HFF-Myc (cell line): ENCODE measurements at places on chromosomes 12 and 14.

DNA sequence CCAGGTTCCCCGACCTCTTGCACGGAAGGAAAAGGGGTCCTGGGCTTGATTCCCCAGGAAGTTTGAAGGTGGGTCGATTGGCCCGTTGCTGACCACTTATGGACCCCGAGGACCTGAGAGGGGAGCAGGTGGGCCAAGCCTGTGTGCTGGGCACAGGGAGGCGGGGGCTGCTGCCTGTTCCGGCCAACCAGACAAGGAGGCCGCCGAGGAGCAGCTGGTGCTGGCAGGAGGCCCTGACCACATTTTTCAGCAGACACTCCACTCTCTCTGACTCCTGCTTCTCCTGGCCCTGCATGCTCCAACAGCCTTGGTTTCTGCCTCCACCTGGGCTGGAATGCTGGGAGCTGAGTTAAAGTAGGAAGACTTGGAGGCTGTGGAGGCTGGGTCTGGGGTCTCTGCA lies 42.8 kb downstream of the NOS1 start:
- no peak for DNase-seq

- DNase-seq: no peak
Measured at GRCh38 chr12:69046363-69046762, 113.4 kb upstream of the CPM start.

DNA sequence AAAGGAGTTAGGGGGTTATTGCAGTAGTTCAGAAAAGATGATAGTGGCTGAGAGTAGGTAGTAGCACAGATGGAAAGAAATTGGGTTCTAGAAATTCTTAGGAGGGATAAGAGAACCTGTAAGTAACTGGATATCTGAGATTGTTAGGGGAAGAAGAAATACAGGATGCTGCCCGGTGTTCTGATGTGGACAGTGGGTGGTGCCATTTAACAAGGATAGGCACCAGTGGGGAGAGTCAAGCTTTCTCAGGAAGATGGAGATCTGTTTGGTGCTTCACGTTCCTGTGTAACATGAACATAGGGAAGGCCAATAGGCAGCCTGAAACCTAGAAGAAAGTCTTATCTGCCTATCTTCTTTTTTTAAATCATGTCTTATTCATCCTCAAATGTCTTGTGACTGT lies 245.9 kb downstream of the NPAS3 start:
- peak; percentile 4 for DNase-seq

- DNase-seq: no peak
Measured at GRCh38 chr14:104799244-104800014, 1.5 kb upstream of the ZBTB42 start.

DNA sequence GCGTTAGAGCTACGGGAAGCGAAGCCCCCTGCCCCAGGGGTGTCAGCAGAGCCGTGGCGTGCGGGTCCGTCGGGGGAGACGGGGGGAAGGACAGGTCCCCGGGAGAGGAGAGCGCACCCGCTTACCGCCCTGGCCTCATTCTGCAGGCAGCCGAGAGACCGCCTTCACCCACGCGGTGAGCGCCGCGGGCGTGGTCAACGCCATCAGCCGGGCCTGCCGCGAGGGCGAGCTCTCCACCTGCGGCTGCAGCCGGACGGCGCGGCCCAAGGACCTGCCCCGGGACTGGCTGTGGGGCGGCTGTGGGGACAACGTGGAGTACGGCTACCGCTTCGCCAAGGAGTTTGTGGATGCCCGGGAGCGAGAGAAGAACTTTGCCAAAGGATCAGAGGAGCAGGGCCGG lies 10.5 kb downstream of the WNT5B start:
- no peak for DNase-seq

DNA sequence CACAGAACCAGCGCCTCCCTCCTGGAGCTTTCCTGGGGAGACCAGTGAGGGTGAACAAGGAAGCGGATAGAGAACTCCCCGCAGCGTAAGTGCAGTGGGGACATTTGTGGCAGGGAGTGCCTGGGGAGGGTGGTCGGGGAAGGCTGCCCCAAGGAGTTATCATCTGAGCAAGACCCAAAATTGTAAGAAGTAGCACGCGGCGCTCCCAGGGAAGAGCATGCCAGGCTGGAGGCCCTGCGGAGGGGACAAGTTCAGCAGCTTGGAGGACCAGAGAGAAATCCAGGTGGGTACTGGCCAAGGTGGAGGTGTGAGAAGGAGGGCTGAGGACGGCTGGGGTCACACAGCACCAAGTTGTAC lies 46.2 kb upstream of the RIMBP2 start:
- DNase-seq: no peak

DNA sequence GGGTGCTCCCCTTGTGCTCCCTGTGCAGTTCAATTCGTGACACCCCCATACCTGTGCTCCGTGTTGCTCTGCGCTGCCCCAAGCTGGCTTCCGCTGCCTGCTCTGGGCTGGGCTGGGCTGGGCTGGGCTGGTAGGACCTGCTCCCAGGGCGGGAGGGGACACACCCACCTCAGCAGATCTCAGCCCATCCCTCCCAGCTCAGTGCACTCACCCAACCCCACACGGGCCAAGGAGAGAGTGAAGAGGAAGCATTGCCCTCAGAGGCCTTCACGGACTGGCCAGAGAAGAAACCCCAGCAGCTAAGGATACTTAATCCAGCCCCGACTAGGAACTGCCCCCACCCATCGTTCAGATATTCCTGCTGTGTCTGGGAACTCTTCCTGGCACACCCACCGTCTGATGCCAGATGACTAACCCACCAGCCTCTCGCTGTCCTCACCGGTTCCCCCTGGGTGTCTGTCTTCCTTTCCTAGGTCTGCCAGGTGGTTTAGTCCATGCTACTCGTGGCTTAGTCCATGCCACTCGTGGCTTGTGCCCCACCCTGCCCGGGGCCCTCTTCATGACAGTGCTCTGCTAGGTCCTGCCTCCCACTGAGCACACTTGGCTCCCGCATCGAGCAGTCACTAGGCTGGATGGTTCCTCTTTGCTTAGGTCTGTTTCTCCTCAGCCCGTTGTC lies at the start of gene LPAR5:
LPAR5 (minus strand) TSS at position 104 of the 676 bp plus-strand sequence. CDS start 14,711 bp downstream, outside the sequence.
- DNase-seq: no peak

DNA sequence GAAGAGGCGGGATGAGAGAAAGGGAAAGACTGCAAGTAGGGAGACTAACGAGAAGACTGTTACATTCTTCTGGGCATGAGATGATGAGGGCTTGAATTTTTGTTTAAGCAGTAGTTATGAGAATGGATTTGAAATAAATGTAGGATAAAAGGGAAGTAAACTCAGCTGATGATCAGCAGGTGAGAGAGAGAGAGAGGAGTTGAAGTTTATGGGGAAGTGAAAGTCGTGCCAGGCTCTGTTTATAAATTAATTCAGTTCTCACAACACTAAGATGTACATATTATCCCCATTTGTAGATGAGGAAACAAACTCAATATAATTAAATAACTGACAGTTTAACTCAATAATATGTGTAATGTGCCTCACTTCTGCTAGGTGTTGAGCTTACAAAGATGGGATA lies 170.0 kb upstream of the RMST start:
- DNase-seq: no peak

DNA sequence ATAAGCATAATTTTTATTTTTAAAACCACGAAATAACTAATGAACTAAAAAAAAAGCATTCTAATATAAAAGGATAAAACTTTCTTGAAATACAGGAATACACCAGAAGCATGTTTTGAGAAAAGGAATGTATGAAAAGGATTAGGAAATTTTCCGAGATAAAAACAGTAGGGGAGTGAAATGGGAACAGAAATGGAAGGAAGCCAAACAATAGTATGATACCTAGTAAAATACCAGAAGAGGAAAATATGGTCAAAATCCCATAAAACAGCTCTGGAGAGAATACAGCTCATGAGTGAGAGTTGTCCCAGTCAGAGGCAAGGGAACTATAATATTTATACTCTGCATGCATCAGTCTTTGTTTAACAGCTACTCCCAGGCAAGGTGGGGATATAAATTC lies 1016.2 kb downstream of the SLC6A15 start:
- no peak for DNase-seq

DNA sequence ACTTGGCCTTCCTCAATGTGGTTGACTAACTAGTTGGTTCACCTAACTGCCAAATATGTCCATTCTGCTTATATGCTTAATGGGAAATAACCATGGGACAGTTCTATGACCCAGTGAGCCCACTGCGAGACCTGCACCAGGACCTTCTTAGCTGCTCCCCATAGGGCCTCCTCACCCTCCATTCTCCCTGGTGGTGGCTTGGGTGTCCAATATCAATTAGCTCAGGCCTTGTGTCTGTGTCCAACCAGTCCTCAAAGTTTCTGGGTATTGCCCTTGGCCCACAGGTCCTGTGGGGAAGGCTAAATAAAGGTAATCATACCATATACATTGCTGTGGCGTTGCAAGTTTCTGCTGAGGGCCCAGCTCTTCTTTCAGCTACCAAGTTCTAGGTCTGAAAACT lies 228.2 kb downstream of the PCNX1 start:
- DNase-seq: no peak

- DNase-seq: no peak
Measured at GRCh38 chr12:12353807-12354206, 3.1 kb upstream of the BORCS5 start.

DNA sequence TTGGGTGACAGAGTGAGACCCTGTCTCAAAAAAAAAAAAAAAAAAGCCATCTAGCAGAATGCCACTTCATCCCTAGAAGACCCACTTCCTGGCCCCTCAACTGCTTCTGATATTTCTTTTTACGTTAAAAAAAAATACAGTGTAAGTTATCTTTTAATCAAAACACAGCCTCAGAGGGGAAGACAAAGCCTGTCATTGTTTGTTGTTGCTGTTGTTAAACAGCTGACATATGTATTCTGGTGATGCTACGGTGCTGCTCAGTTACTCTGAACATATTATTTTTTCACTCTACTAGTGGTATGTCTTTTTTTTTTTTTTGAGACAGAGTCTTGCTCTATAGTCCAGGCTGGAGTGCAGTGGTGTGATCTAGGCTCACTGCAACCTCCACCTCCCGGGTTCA lies 75.4 kb downstream of the PAPLN start:
- no peak for DNase-seq

GRCh38 chr14:95664066-95664465 lies 22.2 kb upstream of the TCL1B start:
- DNase-seq: no peak

- no peak for DNase-seq
Measured at GRCh38 chr12:109998241-109998903, 858 bp upstream of the ANKRD13A start.

DNA sequence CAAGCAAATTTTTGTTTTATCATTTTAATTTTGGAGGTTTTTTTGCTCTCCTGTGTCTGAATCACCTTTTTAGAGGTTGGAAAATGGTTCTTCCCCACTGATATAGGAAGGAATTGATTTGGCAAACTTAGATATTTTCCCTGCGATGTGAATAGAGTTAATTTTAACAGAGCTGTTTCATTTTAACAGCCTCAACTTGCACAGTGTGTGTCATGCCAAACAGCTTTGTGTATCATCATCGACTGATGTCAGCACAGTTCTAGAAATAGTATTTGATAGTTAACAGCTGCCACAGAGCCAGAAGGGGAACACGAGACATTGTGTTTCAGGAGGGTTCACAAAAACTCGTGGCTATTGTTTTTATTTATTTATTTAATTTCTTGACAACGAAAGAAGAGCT lies 243.1 kb upstream of the FOXN3 start:
- DNase-seq: no peak

DNA sequence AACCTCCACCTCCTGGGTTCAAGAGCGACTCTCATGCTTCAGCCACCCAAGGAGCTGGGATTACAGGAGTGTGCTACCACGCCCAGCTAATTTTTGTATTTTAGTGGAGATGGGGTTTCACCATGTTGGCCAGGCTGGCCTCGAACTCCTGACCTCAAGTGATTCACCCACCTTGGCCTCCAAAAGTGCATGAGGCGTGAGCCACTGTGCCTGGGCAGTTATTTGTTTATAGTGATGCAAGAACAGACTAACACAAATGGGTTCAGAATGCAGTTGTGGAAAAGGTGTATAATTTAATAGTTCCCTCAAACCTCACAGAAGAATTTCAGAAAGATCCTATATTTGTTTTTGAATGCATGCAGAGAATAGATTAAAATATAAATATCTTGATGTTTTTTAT lies 447.1 kb downstream of the ZFP36L1 start:
- DNase-seq: no peak
